Chondrocyte (in vitro differentiated cells): ENCODE measurements at places on chromosomes 13 and 19. TPM values are rescaled to one million over a fixed set of nuclear protein-coding genes. Genes with fewer than 3 reads are reported as not detected.

DNA sequence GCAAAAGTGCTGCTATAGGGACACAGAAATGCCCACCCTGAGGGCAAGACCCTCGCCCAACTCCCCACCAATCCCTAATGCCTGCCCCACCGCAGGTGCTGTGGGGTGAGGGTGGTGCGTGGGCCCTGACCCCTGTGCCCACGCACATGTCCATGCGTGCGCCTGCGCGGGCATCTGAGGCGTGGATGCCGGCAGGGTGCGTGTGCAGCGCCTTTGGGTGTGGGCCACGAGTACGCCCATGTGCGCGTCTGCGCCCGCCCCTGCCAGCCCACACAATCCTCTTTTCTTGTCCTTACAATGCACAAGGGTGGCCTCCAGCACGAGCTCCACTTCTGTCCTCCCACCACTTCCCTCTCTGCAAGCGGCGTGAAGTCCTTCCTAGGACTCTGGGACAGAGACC is 14.3 kb downstream of the FUT6 start:
- no peak for DNase-seq

- no peak for DNase-seq
Measured at GRCh38 chr19:15529774-15530372, 21.5 kb downstream of the CYP4F22 start.

Gene POU4F1
- total RNA-seq = not detected in 3 replicates

DNA sequence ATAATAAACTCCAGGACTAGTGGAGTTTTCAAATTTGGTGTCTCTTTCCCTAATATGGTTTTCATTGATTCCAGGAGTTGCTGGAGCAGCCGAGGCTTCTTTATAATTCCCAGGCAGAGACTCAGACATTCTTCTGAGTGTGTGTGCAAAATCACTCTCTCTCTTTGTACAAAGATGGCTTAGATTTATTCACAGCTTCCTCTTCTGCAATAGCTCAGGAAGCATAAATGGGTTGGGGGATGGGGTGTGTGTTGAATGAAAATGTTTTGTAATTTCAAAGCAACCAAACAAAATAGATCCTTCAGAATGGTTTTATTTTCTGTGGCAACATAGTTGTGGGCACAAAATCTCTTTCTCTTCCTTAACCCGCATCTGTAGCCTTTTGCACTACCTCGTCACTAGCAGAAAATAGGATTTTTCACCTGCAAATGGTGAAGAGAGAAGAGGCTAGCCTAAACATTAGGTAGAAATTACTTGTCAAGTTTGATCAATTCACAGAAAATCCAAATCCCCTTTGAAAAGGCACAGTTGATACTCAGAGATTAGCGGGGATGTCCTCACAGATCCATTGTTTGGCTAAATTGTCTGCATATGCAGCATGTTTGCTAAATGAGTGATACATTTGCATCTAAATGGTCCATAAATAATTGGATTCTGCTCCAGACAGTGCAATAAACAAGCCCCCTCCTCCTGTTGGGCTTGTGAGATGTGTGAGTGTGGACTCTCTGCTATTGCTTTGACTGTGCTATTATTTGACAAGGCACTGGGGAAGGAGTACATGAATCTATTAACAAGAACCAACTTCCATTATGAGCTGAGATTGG is 66.7 kb downstream of the CBY2 start:
- no peak for DNase-seq

Gene ZNF681
- 1.1 to 2.5 TPM (median 1.4 TPM) in 3 replicates for total RNA-seq

DNA sequence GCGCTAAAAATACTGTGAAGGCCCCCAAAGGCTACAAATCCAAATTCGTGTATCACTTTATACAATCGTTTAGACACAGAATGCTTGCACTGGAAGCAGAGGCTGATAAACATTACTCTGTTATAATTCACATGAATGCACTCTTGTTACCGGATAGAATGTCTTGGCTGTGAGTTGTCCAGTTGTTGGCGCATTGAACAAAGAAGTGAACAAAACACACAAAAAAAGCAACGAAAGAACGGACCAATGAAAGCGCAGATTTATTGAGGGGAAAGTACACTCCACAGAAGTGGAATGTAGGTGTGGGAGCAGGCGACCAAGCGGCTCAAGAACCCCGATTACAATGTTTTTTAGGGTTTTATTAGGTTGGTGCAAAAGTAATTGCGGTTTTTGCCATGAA is 529 bp upstream of the ZNF418 start:
- no peak for DNase-seq

Gene SHC2
- total RNA-seq = 26.9 to 50.9 TPM (median 47.8 TPM) in 3 replicates

GRCh38 chr13:32720026-32720425 is 133.8 kb downstream of the PDS5B start:
- DNase-seq = no peak

GRCh38 chr13:35979361-35979951 is 151.7 kb downstream of the DCLK1 start:
- DNase-seq = no peak

- no peak for DNase-seq
Measured at GRCh38 chr13:109840201-109840892, 54.0 kb upstream of the IRS2 start.

DNA sequence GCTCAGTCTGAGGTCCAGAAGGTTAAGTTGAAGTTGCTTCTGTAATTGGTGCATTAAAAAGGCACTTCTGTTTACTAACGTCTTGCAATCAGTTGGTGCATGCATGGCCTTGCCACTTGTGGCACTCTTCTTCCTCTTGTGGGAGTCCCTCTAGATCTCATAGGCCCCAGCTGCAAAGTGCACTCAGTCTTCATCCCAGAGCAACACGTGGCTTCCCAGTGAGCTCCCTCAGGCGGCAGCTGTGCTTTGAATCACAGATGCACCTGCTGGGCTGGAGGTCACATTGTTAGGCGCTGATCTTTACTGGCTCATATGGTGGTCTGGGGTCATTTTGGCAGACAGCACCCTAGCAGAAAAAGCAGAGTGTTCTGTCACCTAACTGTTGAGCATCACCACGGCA is 215.7 kb downstream of the ZNF536 start:
- DNase-seq = no peak

Gene ZNF160
- total RNA-seq = 21.4 to 23.6 TPM (median 22.4 TPM) in 3 replicates

Gene TICAM1
- total RNA-seq = 6.8 to 13.2 TPM (median 12.3 TPM) in 3 replicates

DNA sequence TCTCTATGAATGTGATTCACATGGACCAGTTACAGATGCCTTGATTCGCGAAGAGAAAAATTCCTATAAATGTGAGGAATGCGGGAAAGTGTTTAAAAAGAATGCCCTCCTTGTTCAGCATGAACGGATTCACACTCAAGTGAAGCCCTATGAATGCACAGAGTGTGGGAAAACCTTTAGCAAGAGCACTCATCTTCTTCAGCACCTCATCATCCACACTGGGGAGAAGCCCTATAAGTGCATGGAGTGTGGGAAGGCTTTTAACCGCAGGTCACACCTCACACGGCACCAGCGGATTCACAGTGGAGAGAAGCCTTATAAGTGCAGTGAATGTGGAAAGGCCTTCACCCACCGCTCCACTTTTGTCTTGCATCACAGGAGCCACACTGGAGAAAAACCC is 7.7 kb downstream of the ZNF543 start:
- DNase-seq = no peak

GRCh38 chr19:6694147-6694815 is 24.3 kb upstream of the TNFSF14 start:
- DNase-seq = no peak

Gene ZSWIM9
- total RNA-seq = 5.0 to 5.9 TPM (median 5.6 TPM) in 3 replicates

- DNase-seq = no peak
Measured at GRCh38 chr13:66314911-66315310, 915.2 kb downstream of the PCDH9 start.

Gene FGF9
- total RNA-seq = 0.90 to 1.1 TPM (median 1.0 TPM) in 3 replicates

- no peak for DNase-seq
Measured at GRCh38 chr13:73321043-73321442, 262.2 kb downstream of the KLF5 start.

GRCh38 chr13:44221657-44222056 is 152.0 kb upstream of the SERP2 start:
- DNase-seq = no peak
